LHCN-M2 (cell line): ENCODE measurements at places on chromosomes 3 and 15. TPM values are rescaled to one million over a fixed set of nuclear protein-coding genes. Genes with fewer than 3 reads are reported as not detected.

DNA sequence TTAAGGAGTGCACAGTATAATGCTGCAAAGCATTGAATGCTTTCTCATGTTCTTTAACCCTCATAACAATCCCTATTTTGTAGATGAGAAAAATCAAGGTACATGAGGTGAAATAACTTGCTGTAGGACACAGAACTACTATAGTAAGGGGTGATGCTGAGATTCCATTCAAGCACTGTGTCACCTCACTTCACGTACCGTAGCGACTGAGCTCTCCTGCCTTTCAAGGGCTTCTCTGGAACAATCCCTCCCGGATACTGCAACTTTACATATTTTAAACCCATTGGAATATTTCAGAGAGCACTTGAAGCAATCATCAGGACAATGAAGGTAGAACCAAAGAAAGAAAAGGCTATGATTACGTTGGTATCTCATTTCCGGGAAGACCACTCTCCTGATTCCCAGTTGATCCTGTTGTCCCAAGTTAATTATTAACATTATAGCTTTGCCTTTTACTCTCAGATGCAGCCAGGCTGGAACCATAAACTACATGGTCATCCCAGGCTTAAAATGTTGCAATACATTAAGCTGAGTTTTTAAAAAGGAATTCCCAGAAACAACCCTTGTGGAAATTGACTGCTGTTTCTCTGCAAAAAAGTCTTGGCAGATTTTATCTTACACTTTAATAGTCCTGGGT is 252.2 kb upstream of the IGF1R start:
- DNase-seq = no peak

DNA sequence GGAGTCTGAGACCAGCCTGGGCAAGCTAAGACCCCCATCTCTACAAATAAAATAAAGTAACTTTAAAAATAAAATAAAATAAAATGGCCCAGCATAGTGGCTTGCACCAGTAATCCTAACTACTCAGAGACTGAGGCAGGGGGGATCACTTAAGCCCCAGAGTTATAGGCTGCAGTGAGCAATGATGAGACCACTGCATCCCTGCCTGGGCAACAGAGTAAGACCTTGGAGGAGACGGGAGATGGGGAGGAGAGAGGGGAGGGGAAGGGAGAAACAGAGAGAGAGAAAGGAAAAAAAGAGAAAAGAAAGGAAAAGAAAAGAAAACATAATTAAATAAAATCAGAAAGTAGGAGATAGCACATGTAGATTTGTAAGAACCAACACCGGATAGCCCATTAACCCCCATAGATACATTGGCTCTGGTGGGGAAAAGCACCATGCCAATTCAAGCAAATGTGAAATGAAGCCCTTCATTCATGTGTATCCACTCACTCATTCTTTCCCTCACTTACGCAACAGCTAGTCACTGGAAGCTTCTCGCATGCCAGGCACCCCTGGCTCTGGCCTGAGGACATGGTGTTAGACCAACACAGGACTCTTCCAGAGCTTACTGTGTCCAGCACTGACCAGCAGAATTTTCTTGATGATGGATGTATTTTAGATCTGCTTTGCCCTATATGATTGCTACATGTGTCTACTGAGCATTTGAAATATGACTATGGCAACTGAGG is 183.2 kb downstream of the MAGI1 start:
- DNase-seq = peak; percentile 32

DNA sequence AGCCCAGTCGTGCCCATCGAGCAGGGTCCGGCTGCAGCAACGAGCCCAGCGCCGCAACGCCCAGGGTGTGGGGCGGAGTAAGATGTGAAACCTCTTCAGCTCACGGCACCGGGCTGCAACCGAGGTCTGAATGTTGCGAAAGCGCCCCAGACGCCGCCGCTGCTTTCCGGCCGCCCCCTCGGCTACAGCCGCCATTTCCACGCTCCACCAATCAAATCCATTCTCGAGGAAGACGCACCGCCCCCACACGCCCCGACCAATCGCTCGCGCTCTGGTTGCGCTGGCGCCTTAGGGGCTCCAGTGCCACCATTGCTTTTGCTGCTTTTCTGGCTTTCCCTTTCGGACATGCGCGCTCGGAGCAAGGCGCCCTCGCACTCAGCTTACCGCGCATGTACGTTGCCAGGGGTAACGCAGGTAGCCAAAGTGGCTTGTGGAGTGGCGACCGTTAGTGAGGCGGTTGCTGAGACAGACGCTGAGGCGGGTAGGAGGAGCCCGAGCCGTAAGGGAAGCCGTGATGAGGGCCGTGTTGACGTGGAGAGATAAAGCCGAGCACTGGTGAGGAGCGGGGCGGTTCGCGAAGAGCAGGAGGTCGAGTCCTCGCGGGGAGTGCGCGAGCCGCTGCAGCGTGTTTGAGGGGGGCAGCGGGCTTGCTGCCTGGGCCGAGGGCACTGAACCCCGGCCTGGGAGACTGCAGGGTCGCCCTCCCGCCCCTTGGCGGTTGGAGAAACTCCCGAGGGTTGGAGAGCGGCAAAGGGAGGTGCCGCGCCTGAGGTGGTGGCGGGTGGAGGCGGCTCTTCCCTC is at the start of the genes IFT122 and MBD4:
Gene IFT122, plus strand, starts transcription at position 408 of the 801 bp plus-strand sequence. Its CDS starts 107 bp downstream, at position 515.
Gene MBD4, minus strand, starts transcription at position 132 of the 801 bp plus-strand sequence. Its CDS starts 115 bp downstream, at position 17.
- peak; percentile 99 for DNase-seq

CLDN16 gene
- 0.13 TPM in 1 of 2 replicates, not detected in the other for total RNA-seq

DNA sequence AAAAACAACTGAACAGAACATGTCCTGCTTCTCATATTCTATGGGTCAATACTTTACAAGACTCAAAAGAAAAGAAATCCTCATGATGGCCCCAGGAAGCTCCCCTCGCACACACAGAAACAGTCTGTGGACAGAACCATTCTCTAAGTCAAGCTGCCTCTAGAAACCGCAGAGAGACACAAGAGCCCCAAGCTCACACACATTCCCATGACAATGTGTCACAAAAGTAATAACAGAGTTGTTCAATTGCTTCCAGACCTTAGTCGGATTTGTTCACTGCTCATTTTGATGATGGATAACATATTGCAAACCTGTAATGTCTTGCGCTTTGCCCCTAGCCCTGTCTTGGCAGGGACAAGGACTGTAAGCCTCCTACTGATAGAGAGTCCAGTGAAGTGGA is 60.9 kb downstream of the UMPS start:
- DNase-seq = peak; percentile 64

DNA sequence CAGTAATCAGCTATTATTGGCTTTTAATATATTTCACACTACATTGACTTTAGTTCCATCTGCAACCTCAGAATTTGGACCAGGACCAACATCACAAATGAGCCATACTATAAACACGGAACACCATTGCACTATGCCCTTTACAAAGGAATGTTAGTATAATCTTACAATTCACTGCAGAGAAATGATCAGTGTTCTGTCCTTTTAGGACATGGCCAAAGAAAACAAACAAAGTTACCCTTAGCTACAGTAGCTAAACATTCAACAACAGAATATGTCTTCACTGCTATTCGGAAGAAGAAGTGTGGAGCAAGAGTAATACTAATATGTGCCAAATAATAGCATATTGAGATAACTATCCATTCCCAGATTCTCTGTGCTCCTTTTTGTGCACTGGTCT is 90.4 kb downstream of the NAALADL2 start:
- peak; percentile 92 for DNase-seq

- peak; percentile 43 for DNase-seq
These were observed 617.4 kb downstream of the CADM2 start for GRCh38 chr3:85576091-85576690.

EDEM1 gene
- total RNA-seq = 25.6 and 25.7 TPM in 2 replicates

ISLR gene
- total RNA-seq = 0.13 and 0.34 TPM in 2 replicates

GRCh38 chr3:187521546-187521945 is 148.6 kb downstream of the SST start:
- no peak for DNase-seq

DNA sequence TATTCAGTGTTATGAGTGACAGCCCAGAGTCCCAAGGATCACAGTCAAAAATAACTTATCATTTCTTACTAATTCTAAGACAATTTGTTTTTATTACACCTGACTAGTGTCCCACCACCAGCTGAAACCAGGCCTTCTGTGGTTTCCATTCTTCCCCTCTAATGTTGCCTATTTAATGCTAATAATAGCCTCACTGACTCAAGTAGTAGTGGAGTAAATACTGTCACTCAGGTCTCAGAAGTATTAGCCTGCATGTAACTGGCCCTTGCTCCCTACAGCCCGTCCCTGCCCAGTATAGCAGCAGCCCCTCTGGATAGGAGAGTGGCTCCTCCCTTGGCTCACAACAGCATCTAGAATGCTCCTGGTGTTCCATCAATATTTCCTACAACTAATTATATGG is 665.5 kb downstream of the NTRK3 start:
- DNase-seq = no peak

DNA sequence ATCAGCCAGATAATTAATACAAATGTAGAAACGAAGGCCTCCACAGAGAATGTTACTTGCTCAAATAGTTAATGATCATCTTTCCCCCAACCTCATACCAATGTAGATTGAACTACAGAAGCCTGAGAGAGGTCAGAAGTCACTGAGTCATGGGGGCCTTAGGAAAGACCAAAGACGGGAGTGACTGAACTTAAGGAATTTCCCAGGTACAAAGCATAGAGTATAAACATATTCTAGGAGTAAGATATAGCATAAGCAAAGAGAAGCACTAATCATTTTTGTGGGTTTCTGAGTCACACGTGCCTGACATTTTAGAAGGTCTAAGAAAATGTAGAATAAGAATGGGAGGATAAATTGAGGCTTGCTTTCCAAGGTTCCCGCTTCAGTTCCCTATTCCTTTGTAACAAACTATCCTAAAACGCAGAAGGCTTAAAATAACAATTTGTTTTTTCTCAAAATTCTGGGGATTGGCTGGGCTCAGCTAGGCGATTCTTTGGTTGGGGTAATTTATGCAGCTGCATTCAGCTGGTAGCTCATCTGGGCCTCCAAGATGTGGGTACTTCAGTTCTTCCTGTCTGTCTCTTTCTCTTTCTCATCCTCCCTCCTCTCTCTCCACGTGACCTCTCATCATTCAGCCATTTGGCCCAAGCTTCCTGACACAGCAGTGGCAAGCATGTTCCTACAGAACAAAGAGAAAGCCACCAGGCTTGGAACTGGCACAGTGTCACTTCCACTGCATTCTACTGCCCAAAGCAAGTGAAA is 422.6 kb downstream of the FOXP1 start:
- DNase-seq = no peak

DNA sequence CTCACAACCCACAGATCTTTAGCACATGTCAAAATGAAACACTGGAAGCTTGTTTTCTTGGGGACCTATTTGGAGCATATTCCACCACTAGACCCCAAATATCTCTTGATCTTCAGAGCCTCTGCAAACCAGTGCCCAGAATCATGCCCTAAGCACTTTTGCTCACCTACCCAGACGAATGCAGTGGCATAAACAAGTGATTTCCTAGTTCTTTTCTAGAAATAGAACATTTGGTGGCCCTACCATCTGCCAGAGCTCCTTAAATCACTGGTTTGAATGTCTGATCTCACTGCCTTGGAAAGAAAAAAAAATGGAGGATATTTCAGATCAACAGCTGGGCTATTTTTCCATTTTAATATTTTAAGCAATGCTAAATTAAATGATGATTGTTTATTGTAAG is 5.3 kb downstream of the ZIC4 start:
- DNase-seq = no peak

GRCh38 chr3:140555666-140556065 is 122.2 kb upstream of the TRIM42 start:
- DNase-seq = no peak

KBTBD12 gene
- not detected in 2 replicates for total RNA-seq

IL16 gene
- total RNA-seq = not detected in 2 replicates

TMEM207 gene
- total RNA-seq = not detected in 2 replicates

DNA sequence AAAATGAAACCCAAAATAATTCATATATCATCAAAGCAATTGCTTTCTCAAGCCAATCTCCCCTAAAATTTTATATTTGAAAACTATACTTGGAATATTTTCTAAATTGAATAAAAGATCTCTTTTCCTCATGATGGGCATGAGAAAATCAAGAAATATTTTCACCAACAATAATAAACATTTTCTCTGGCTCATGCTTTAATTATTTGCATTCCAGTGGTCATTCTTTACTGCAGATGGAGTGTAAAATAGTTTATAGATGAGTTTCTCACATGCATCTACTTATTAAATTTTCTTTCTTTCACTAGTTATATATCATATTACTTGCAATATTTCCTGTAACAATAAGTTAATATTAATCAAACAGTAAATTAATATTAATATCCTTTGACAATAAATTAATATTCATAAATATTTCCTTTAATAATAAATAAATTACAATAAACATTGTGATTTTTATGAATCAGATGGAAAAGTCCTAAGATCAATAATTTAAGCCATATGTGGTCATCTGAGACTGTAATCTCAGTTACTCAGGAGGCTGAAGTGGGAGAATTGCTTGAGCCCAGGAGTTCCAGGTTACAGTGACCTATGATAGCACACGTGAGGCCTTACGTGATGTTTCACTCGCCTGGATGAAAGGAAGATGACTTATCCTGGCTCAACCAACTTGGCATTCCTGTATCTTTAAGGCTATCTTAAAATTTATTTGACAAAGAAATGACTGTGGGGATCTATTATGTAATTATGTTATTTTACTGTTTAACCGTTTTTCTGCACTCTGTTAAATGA is 958.8 kb downstream of the ZPLD1 start:
- DNase-seq = peak; percentile 18
